Activated T-cell treated with anti-CD3 and anti-CD28 coated beads, Interleukin-2, amount 50 U/mL, for 72 hours (primary cell): ENCODE measurements at places on chromosomes 1 and 21. TPM values are rescaled to one million over a fixed set of nuclear protein-coding genes. Genes with fewer than 3 reads are reported as not detected.
A peak's percentile ranks its signal among the peaks of the same experiment; 100 is the strongest.

- peaks cover 33% of the 10 kb centered on the region for H3K27me3 ChIP-seq
- DNase-seq: peak; percentile 12
- H3K4me1 ChIP-seq: peaks cover 14% of the 10 kb centered on the region
- no peaks in the 10 kb centered on the region for H3K36me3 ChIP-seq
- H3K4me3 ChIP-seq: peak overlapping the region; percentile 83
- no peak overlapping the region for H3K27ac ChIP-seq
Observed at GRCh38 chr1:160981584-160982411, 27.2 kb upstream of the ITLN2 start.

DNA sequence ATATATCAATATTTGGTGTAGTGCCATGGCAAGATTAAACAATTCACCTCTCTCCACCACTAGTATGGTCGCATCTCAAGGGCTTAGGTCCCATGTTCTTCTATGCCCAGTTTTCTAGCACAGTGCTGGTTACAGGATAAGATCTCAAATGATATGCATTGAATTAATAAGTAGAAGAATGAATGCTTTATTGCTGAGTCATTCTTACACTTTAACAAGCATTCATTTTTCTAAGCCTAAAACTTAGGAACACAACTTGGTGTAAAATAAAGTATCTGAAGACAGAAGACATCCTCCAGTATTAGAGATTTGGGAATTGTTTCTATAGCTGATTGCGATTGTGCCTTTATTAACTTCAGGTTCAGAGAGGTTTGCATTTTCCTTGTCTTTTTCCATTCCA, 85.8 kb downstream of the TBX15 start:
- no peak overlapping the region for H3K4me3 ChIP-seq
- DNase-seq: no peak
- H3K27me3 ChIP-seq: no peaks in the 10 kb centered on the region
- H3K4me1 ChIP-seq: no peaks in the 10 kb centered on the region

DNA sequence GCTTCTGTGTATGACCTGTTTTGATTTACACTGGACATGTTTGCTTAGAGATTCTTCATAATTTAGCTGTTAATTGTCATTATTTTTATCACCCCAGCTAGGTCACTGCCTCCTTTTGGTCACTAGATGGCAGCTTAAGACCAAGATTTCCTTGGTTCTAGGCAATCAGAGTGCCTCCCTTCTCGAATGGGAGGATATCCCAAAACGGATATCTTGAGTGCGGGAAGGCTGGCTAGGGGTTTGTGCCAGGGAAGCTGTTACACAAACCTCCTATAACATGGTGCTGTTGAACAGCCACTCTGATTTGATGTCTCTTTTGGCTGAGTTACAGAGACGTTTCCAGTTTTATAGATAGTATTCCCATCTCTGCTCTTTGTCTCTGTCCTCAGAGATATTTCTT, 283.5 kb downstream of the S1PR1 start:
- peaks cover 3% of the 10 kb centered on the region for H3K36me3 ChIP-seq
- DNase-seq: peak; percentile 16
- H3K27ac ChIP-seq: no peak overlapping the region

- H3K27ac ChIP-seq: no peak overlapping the region
- H3K27me3 ChIP-seq: no peaks in the 10 kb centered on the region
- H3K4me1 ChIP-seq: peaks cover 48% of the 10 kb centered on the region
- no peak overlapping the region for H3K4me3 ChIP-seq
- no peak for DNase-seq
- no peaks in the 10 kb centered on the region for H3K36me3 ChIP-seq
Observed at GRCh38 chr21:31370893-31371544, 27.0 kb upstream of the TIAM1 start.

- peaks cover 80% of the 10 kb centered on the region for H3K4me1 ChIP-seq
- peak overlapping the region; percentile 70 for H3K4me3 ChIP-seq
- H3K27ac ChIP-seq: no peak overlapping the region
Observed at GRCh38 chr1:155012026-155012546, 9.5 kb downstream of the ZBTB7B start.

- no peak for DNase-seq
- H3K27ac ChIP-seq: no peak overlapping the region
- H3K36me3 ChIP-seq: no peaks in the 10 kb centered on the region
- H3K4me3 ChIP-seq: no peak overlapping the region
Observed at GRCh38 chr1:245084551-245084950, 70.2 kb upstream of the KIF26B start.

DNA sequence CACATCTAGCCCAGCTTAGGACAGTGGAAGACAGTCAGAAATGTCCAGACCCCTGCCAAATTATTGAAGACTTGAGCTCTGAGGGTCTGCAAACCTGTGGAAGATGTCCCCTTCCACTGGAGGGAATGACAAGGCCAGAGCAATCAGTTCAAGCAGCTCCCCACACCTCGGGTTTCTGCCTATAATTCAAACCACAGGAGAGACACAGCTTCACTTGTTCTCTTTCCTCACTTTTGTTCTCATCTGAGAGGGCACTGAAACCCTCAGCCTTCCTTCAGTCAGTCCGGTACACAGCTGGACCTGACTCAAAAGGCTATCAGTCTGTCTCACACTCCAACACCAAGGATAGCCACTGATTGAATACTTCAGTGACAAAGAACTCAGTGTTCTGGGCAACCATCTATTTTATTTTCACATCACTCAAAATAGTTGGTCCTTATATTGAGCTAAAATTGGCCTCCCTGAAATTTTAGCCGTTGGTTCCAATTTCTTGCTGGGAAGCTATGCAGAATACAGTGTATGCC, 70.1 kb downstream of the TENT5C start:
- H3K36me3 ChIP-seq: no peaks in the 10 kb centered on the region
- H3K4me1 ChIP-seq: peaks cover 22% of the 10 kb centered on the region
- no peak for DNase-seq
- H3K27ac ChIP-seq: no peak overlapping the region

Gene CNTN2
- not detected for total RNA-seq

GRCh38 chr1:59494145-59494833, 197.4 kb downstream of the FGGY start:
- no peaks in the 10 kb centered on the region for H3K4me1 ChIP-seq
- no peak for DNase-seq
- H3K36me3 ChIP-seq: no peaks in the 10 kb centered on the region
- no peak overlapping the region for H3K27ac ChIP-seq

Gene SLAMF8
- 0.53 TPM for total RNA-seq

Gene FOXE3
- total RNA-seq: not detected

GRCh38 chr1:214970016-214970415, 112.5 kb upstream of the KCNK2 start:
- peaks cover 12% of the 10 kb centered on the region for H3K27me3 ChIP-seq
- H3K4me3 ChIP-seq: no peak overlapping the region
- H3K27ac ChIP-seq: no peak overlapping the region
- no peak for DNase-seq

- H3K36me3 ChIP-seq: no peaks in the 10 kb centered on the region
- no peak overlapping the region for H3K27ac ChIP-seq
- H3K27me3 ChIP-seq: no peaks in the 10 kb centered on the region
- no peaks in the 10 kb centered on the region for H3K4me1 ChIP-seq
- H3K4me3 ChIP-seq: no peak overlapping the region
- no peak for DNase-seq
Observed at GRCh38 chr1:225712391-225712790, 59.5 kb upstream of the ENAH start.

GRCh38 chr1:7975212-7975865, 13.8 kb downstream of the PARK7 start:
- no peak overlapping the region for H3K4me3 ChIP-seq
- peak; percentile 54 for DNase-seq
- peaks cover 29% of the 10 kb centered on the region for H3K36me3 ChIP-seq
- no peaks in the 10 kb centered on the region for H3K27me3 ChIP-seq

DNA sequence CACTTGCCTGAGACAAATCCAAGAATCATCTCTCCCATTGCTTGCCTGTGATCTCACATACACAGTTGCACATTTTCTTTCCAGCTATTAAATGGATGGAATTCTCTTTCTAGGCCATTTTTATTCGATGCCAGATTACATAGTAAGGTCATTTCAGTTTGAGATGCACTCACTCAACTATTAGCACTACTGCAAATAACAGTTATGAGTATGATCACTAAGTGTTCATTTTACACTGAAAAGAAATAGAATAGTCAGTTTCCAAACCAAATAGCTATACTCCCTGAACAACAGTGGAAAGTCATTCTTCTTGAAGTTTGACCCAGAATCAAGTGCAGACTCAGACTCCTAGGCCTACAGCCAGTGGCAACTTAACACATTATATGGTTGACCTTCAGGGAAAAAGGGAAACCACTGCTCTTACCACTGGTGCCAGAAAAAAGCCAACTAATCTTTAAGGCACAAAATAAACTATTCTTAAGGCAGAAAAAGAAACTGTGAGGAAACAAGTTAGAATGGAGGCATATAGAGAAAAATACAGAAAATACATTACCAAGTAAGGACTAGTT, 31.5 kb downstream of the WNT2B start:
- no peaks in the 10 kb centered on the region for H3K27me3 ChIP-seq
- no peak for DNase-seq
- no peak overlapping the region for H3K4me3 ChIP-seq
- H3K36me3 ChIP-seq: no peaks in the 10 kb centered on the region

Gene REG4
- total RNA-seq: 4.9 TPM

DNA sequence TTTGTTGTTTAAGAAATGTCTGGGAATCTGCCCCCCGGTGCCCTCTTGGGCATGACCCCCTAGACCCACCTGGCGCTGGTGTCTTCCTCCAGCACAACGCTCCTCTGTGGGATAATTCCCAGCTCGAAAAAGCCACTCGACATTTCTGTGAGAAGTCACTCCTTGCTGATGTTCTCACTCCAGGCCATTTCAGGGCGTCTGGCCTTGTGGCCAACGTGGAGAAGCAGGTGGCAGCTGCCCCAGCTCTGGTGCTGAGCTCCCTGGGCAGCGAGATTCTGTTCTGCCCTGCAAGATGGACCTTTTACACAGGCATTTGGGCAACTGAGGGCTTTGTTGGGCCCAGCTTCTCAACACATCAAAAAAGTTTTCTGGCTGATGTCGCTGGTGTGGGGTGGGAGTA, 147.7 kb upstream of the WNT4 start:
- H3K27me3 ChIP-seq: peaks cover 8% of the 10 kb centered on the region
- no peak overlapping the region for H3K4me3 ChIP-seq
- no peaks in the 10 kb centered on the region for H3K4me1 ChIP-seq
- no peaks in the 10 kb centered on the region for H3K36me3 ChIP-seq
- DNase-seq: no peak

DNA sequence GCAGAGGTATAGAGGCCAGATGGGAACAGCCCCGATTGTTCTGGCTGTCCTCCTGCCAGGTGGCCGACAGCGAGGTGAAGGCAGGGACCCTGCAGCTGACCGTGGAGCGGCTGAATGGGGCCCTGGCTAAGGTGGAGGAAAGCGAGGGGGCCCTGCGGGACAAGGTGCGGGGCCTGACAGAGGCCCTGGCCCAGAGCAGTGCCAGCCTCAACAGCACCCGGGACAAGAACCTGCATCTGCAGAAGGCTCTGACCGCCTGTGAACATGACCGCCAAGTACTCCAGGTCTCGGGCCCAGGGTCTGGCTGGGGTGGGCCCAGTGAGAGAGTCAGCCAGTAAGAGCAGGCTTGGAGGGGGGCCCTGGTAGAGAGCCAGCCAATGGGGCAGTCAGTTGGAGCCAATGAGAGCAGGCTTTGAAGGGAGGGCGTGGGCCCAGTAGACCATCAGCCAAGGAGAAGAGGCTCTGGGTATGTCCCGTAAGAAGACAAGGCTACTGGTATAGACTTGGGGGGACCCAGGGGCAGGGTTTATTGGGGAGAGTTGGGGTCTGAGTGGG, 11.3 kb downstream of the MFAP2 start:
- no peaks in the 10 kb centered on the region for H3K27me3 ChIP-seq
- H3K27ac ChIP-seq: no peak overlapping the region
- DNase-seq: no peak
- no peaks in the 10 kb centered on the region for H3K4me1 ChIP-seq
- no peak overlapping the region for H3K4me3 ChIP-seq

Gene GSTM1
- total RNA-seq: 60.6 TPM

- no peak overlapping the region for H3K27ac ChIP-seq
- H3K36me3 ChIP-seq: no peaks in the 10 kb centered on the region
- no peaks in the 10 kb centered on the region for H3K27me3 ChIP-seq
- no peak overlapping the region for H3K4me3 ChIP-seq
- peak; percentile 3 for DNase-seq
- H3K4me1 ChIP-seq: no peaks in the 10 kb centered on the region
Observed at GRCh38 chr1:176517484-176517883, 54.5 kb downstream of the PAPPA2 start.

Gene KRTAP11-1
- total RNA-seq: not detected

- H3K27ac ChIP-seq: no peak overlapping the region
- H3K4me3 ChIP-seq: peak overlapping the region; percentile 84
- DNase-seq: no peak
Observed at GRCh38 chr1:234769986-234770795, 160.2 kb upstream of the IRF2BP2 start.

Gene MATN1
- total RNA-seq: 1.2 TPM

DNA sequence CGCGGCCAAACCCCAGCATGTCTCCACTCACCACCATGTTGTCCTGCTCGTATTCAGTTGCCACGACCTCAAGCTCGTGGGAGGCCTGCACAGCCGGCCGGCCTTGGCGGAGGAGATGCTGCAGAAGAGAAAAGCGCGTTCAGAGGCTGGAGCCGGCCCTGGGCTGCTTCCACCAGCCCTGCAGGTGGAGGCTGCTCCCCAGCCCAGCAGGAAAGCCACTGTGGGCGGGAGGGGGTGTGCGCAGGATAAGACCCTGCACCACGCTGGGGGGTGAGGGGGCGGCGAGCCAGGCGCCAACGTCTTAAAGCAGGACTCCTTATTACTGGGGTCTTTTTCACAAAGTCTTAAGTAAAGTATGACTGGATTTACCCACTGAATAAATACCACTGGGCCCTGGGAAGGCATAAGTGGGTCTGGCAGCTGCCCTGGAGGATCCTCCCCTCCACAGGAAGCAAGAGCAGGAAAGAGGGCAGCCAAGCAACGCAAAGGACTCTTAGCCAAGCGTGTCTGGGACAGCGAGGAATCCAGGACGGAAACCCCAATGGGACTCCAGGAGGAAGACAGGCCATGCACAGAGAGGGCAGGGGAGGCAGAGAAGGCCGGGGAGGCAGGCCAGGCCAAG, 104.8 kb downstream of the NPHP4 start:
- H3K27ac ChIP-seq: no peak overlapping the region
- H3K4me1 ChIP-seq: no peaks in the 10 kb centered on the region
- no peak overlapping the region for H3K4me3 ChIP-seq

GRCh38 chr1:153355445-153356071, 2.1 kb upstream of the S100A9 start:
- H3K27ac ChIP-seq: no peak overlapping the region
